ENCODE measurements at places on chromosomes 5 and 9. TPM values are rescaled to one million over a fixed set of nuclear protein-coding genes. Genes with fewer than 3 reads are reported as not detected.

- no peak for DNase-seq
These were observed 122.0 kb downstream of the GALNT10 start for GRCh38 chr5:154312576-154312975.

DNA sequence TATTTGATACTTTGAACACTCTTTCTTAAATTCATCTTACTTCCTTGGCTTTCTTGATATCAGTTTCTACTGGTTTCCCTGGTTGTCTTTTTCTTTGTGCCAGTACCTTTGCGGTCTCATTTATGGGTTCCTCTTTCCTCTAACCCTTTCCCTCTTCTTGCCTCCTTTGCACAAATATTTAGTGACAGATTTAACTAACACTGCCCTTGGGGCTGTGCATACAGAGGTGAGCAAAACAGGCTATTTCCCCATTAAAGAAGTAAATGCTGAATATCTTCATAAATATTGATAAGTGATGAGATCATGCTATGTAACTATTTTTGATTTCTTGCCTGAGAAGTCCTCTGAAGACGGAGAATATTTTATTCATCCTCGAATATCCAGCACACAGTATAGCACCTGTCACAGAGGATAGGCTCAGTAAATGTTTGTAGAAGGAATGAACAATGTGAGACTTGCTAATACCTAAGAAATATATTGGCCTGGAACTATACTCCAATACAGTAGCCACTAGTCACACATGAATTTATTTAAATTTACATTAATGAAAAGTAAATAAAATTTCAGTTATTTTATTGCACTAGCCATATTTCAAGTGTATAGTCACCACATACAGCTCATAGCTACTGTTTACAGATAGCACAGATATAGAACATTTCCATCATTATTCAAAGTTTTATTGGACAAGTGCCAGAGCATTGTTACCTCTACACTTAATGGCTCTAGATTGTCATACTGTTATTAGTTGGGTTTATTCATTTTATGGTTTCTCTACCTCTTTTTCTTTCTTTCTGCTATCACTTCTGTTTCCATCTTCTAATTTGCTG, 90.4 kb downstream of the RIC1 start:
- DNase-seq: no peak

DNA sequence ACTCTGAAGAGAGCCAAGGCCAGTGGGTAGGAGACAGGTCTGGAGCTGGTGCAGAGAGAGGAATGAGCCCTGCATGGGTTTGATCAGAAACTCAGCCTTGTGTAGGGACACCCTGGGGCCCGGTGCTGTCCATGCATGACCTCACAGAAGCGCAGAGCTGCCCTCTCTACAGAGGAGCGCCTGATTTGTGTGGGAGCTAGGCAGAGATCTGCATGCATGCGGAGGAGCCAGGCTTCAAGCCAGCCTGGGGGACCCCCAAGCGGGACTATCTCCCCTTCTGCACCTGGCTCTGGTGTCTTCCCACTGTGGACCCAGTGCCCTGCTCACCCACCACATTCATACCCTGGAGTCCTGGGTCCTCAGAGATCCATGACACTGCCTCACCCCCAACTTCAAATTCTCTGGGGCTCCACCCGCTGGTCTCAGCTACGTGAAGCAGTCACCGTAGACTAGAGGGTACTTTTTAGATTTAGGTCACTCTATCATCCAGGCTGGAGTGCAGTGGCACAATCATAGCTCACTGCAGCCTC, 2.6 kb upstream of the LCN2 start:
- no peak for DNase-seq

GRCh38 chr9:91750343-91750742, 199.7 kb downstream of the ROR2 start:
- no peak for DNase-seq

DNA sequence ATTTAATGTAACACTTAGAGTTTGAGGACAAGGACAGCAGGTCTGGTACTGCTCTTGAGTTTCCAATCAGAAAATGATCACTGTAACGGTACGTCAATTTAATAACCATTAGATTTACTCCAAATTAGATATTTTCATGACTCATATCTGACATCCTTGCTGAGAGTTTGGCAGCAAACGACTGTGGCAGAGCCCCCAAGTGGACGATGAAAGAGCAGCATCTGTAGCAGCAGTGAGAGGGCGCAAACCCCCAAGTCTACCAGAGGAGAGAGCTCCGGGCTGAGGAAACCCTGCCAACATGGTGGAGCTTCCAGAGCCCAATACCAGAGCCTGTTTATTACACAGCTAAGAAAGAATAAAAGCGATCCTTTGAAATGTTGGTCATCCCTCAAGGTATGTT, 73.2 kb upstream of the EPB41L4A start:
- peak; percentile 65 for DNase-seq

- DNase-seq: no peak
These were observed 416.3 kb upstream of the ZNF608 start for GRCh38 chr5:125162714-125163113.

GRCh38 chr9:121902461-121903135, 190.5 kb downstream of the TTLL11 start:
- DNase-seq: no peak

- DNase-seq: no peak
These were observed 109.0 kb upstream of the TAS2R1 start for GRCh38 chr5:9739135-9739534.

- no peak for DNase-seq
These were observed 306.3 kb downstream of the TLE4 start for GRCh38 chr9:79877943-79878602.

- no peak for DNase-seq
These were observed 6.8 kb downstream of the DNAJB5 start for GRCh38 chr9:34996181-34996904.

DNA sequence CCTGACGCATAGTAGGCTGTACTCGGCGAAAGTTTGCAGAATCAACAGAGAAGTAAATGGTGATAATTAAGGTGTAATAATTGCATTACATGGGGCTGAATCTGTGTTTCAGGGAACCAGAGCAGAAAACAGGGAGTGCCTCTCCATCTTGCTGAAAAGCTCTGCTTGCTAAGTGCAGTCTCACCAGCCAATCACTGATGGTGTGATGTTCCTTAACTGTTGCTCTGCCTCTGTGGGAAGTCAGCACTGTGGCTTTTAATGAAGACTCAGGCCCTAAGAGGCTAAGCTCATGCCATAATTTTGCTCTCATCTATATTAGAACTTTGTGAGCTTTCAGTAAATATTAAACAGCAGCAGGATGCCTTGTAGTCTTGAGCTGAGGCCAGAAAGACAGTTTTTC, 4.5 kb downstream of the PHF24 start:
- DNase-seq: no peak

DNA sequence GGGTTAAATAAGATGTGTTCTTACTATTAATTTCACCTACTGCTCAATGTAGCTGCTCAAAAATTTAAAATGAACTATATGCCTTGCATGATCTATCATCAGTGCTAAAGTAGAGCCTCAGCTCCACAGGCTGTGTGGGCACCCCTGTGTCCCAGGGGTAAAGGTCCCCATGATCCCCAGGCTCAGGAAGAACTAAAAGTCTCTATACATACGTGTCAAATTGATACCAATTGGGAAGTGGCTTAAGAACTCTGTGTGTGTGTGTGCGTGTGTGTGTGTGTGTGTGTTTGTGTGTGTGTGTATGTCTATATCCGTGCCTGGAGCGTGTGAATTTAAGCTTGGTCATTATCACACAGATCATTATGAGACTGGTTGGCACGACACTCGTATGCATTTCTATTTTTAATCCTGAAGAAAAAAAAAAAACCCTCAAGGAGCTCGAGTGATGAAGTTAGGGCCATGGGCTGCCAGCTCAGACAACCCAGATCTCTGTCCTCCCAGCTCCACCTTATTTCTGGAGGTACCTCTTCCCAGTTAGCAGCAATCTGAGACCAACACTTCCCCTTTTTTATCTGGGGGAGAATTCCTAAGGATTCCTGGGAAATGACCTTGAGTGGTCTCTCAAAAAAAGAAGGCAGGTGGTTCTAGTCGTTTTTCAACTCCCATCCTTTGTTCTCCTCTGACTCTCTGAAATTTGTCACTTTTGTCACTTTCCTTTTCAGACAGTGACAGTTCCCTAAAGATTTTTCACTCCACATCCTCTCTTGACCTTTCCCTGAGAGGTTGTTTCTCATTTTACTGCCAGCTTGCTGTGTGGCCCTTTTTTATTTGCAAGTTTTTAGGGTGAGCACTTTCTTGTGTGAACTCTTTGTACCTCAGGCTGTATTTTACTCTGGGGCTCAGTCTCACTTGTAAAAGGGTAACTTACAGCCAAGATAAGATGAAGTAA, 45.7 kb upstream of the CTXN3 start:
- no peak for DNase-seq

DNA sequence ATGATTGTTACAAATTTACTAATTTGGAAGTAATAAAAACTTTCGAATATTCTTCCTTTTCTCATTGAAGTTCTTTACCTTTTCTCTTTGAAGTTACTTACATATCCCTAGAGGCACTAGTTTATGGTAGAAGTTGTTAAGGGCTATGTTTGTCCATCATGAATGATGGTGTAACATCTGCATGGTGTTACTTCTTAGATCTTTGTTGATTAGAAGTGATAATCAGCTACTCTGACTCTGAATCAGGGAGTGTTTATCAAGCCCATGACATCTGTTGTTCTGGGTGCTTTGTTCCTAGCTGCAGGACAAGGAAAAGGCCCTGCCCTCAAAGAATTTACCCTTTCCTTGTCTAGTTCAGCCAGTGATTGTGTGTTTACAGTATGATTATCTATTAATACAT, 32.9 kb downstream of the MAP3K1 start:
- no peak for DNase-seq

- DNase-seq: no peak
These were observed 27.0 kb downstream of the FAM169A start for GRCh38 chr5:74839229-74839628.

GRCh38 chr5:53424686-53425615, 55.5 kb upstream of the FST start:
- no peak for DNase-seq

GRCh38 chr9:136558373-136558772, 12.5 kb upstream of the NOTCH1 start:
- DNase-seq: no peak

DNA sequence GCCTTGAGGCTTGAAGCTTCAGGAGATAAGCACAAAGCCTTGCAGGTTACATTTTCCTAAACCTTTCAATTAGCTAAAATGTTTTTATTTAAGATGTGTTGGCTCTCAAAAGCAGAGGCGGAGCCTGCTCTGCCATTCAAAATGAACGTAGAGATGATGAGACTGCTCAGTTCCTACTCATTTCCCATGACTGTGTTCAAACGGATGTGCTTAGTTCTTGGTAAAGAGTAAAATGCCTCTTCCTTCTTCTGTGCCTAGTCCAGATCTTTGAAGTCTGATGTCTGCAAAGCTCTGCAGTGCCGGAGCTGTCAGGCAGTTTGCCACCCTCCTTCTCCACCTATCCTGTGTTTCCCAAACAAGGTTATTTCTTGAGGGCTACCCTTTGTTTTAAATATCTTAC, 46.3 kb upstream of the ADAMTSL1 start:
- DNase-seq: no peak

DNA sequence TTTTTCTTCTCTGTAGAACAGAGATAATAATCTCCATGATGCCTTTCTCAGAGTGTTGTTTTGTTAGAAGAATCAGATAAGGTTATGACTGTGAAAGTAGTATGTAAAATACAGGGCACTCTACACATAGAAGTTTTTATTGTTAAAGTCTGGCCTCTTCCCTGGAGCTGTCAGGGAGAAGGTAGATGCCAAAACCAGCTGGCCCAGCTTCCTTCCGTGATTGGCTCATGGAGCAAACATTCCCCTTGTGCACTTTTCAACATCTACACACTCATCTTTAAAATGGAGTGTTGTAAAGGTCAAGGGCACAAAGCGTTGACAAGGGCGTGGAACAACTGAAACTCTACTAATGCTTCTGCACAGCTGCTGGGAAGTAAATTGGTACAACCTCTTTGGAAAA, 7.4 kb upstream of the RNF183 start:
- no peak for DNase-seq

GRCh38 chr9:91187311-91187964, 174.3 kb downstream of the AUH start:
- no peak for DNase-seq

GRCh38 chr5:151053796-151054462, 26.9 kb downstream of the TNIP1 start:
- DNase-seq: no peak

GRCh38 chr9:107833295-107833694, 343.7 kb upstream of the KLF4 start:
- DNase-seq: no peak

GRCh38 chr9:122227575-122227900, 1.2 kb downstream of the LHX6 start:
- DNase-seq: no peak

DNA sequence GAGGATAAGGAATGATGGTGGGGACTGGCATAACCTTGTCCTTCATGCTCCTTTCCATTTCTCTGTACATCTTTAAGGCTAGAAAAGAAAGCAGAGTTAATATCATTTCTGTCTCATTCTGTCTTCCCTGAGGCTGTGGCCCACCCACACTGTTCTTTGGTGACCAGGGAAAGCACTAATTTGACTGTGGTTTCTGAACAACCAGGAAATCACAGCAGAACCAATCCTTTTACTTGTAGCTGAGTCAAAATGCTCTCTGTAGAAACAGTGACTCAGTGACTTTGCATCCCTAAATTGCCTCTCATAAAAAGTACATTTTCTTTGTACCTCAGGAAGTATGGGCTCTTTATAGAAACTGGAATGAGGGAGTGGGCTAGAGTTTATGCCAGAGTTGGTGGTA, 28.1 kb downstream of the IL33 start:
- DNase-seq: no peak

GRCh38 chr9:112301420-112301819, 32.0 kb downstream of the PTBP3 start:
- DNase-seq: no peak

DNA sequence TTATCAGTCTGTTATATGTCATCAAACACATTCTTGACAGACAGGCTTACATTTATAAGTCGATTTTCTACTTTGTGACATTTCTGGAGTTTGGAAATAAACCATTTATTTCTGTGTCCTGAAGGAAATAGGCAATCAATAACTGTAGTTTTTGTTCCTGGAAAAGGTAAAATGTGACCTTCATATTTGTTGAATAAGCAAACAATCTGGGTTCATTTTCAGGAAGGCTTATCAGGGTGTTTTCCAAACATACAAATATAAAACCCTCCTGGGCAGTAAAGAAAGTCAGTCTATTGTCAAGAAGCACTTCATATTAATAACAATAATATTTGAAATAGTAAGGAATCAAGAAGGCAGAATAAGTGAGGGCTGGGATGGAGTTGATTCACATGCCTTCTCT, 195.0 kb downstream of the SNCAIP start:
- no peak for DNase-seq

CDKN2B gene
- 1.3 TPM for total RNA-seq

C6 gene
- 125 TPM for total RNA-seq

ESM1 gene
- total RNA-seq: not detected

CYSRT1 gene
- 0.25 TPM for total RNA-seq

SLCO6A1 gene
- not detected for total RNA-seq

ABCA2 gene
- total RNA-seq: 2.9 TPM

FPGS gene
- total RNA-seq: 48.1 TPM

SPINK7 gene
- total RNA-seq: not detected

CNTFR gene
- total RNA-seq: 0.75 TPM

IFNE gene
- total RNA-seq: not detected

CTNND2 gene
- total RNA-seq: 0.50 TPM

All from liver (tissue), 10 donors.